Stimulated activated CD8-positive, alpha-beta memory T cell treated with anti-CD3 and anti-CD28 coated beads, Interleukin-4, amount 100 ng/mL, for 48 hours (primary cell): ENCODE measurements at places on chromosomes 13 and 19.
A peak's percentile ranks its signal among the peaks of the same experiment; 100 is the strongest.

GRCh38 chr13:97761796-97762540, 191.5 kb upstream of the IPO5 start:
- DNase-seq, result no peak

DNA sequence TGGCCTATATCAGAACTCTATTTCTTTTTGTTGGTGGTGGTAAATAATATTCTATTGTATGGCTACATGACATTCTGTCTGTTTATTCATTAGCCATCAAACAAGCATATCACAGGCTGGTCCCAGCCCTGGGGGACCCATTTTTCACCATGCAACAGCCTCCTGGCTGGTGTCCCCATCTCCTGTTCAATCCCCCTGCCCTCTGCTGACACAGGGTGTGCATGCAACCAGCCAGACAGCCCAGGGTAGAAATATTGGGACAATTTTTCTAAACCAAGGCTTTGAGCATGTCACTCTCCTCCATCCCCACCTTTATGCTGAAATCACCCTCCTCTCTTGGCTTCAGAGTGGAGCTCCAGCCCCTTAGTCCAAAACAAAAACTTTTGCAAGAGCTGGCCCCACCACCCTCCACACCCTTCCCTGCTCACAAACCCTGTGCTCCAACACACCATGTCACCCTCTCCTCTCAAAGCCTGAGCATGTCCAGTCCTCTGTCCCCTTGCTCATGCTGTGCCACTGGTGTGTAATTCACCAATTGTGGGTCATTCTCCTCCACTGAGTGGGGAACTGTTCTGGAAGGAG, 153.0 kb upstream of the UQCRFS1 start:
- no peak for DNase-seq

GRCh38 chr19:33460221-33460908, 61.2 kb downstream of the PEPD start:
- no peak for DNase-seq

GRCh38 chr19:32316034-32316433, 29.4 kb upstream of the ZNF507 start:
- no peak for DNase-seq

- DNase-seq, result no peak
These were observed 21.0 kb upstream of the GATAD2A start for GRCh38 chr19:19384486-19384885.

- DNase-seq, result peak; percentile 58
These were observed 4.0 kb downstream of the EMP3 start for GRCh38 chr19:48329167-48329891.

DNA sequence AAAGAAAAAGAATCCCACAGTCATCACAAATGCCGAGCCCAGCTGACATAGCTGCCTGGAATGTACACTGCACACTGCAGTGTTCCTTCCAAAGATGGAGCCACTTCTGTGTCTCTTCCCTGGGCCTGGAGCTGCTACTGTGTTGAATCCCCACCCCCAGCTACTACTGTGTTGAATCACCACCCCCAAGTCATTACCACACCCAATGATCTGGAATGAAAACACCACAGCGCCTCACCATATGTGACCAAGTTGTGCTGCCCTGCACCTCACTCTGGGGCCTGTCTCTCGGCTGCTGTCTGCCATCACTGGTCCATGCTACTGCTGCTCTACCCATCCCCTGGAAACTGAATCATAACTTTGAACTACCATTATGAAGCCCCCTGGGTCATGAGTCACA, 861.2 kb downstream of the UQCRFS1 start:
- no peak for DNase-seq

DNA sequence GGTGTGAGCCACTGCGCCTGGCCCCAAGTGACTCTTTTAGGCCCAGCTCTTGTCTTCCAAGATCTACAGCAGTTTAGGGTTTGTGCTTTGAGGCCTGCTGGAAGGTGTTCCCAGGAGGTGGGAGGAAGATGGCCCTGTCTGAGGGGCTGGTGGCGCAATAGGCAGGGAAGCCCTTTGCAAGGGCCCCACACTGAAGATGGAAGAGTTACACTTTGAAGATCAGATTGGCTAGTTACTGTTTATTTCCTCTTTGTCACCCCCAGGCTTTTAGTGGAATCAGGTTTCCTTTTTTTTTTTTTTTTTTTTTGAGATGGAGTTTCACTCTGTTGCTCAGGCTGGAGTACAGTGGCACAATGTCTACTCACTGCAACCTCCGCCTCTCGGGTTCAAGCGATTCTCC, 1.9 kb upstream of the RABAC1 start:
- no peak for DNase-seq

DNA sequence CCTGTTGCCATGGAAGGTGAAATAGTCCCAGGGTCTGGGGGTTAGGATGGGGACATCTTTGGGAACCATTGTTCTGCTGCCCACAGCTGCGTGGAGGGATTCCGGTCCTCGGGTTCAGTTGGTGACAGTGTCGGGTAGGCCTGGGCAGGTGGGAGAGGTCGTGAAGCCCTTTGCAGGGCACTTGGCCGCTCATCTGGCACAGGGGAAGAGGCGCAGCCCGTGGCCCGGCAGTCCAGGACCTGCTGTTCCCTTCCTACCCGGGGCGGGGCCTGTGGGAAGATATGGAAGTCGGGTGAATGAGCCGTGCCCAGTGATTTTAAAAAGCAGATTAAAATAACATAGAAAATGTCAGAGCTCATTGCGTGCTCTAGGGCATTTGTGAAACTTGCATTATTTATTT, 44.8 kb downstream of the KDM4B start:
- no peak for DNase-seq

DNA sequence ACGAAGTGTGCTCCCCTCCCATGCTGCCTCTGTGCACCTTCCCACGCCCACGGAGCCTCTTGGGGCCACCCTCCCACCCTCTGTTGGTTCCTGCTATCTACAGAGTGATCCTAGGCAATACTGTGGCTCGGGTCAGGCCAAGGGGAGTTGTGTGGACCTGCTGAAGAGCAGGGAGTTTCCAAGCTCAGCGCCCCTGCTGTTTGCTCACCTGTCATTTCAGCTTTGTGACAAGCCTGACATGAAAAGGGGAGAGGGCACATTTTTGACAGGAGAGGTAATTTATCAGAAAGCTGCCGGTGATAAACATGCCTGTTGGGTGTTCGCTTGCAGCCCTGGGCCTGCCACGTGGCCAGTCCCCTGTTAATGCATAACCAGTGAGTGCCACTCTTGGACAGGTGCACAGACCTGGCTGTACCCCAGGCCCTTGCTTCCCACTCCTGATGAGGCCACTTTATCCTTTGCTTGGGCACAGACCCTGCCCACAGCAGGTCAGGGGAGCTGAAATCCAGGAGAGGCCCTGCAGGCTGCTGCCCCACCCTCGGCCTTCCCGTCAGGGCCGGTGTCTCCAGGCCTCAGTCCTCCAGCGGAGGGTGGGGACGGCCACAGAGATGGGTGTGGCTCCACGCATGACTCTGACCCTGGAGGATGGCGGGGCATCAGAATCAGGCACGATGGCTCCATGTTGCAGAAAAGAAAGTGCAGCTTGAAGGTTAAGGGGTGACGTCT, 201.5 kb upstream of the GPR12 start:
- DNase-seq, result no peak

DNA sequence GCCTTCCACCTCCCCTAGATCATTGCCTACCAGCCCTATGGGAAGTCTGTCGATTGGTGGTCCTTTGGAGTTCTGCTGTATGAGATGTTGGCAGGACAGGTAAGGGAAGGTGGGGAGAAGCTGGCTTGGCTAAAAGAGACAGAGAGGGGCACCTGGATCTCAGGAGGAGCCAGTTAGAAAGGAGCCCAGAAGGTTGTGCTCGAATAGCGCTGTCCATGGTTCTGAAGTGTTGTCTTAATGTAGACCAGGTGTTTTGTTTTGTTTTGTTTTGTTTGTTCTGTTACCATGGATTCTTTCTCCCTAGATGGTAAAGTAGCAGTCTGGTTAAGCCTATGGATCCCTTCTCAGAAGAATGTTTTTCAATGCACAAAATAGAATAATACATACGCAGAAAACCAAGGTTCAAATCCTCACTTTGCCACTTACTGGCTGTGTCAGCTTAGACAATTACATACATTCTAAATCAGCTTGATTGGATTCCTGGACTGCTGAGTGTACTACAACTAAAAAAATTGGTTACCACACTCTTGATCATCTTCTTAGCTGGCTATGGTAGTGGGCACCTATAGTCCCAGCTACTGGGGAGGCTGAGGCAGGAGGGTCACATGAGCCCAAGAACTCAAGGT, 5.9 kb upstream of the CACNG7 start:
- peak; percentile 42 for DNase-seq

GRCh38 chr13:34897220-34897619, 44.9 kb upstream of the NBEA start:
- DNase-seq, result no peak

DNA sequence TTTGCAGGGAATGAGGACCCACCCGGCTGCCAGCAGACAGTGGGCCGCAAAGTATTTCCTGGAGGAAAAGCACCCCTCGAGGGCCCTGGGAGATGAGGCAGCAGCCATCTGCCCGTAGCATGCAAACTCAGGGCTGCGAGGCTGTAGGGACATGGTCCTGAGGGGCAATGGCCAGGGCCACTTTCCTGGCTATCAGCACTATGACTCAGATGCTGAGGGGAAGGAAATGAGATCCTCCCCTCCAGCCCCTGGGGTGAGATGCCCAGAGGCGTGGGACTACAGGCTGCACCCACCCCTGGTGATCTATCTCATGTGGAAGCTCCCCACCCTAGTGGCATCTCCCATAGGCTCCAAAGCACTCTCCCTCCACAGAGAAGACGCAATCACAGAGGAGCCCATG, 80.1 kb downstream of the SLC7A1 start:
- no peak for DNase-seq
